ENCODE measurements at places on chromosomes 3 and 15.

- no peak for DNase-seq
These were observed 29.7 kb upstream of the FBLN2 start for GRCh38 chr3:13519006-13519791.

DNA sequence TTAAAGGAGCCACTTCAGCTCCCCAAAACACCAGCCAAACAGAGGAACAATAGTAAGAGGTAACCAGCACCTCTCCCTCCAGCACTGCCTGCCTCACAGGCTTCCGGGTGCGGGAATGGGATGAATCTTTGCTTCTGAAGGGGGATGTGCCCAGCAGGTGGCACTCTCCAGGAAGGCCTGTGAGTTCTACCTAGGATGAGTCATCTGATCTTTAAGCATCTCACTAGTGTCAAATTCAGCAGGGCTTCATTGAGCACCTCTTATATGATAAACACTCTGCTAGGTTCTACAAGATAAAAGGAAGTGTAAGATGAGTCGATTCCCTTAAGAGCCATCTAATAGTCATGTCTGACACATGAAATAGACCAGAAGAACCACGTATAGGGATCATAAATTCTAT is 237.4 kb upstream of the UMPS start:
- no peak for DNase-seq

- no peak for DNase-seq
These were observed 574 bp downstream of the SLC38A3 start for GRCh38 chr3:50205413-50206276.

DNA sequence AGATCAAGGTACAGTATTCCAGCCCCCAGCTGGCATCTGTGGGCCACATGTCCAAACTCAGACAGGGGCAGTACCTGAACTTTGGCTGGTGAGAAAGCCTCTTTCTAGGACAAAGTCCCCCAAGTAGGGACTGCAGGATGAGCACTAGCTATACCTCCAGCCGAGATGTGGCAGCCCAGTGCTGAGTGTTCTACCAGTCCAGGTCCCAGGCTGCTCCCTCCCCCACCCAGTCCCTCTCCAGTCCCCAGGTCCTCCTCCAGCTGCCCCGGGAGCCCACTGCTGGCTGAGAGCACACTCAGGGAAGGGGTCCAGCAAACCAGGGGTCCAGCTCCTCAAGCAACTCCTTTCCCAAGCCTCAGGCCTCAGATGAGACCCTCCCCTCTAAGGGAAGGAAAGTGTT is 1.5 kb downstream of the SLC26A6 start:
- no peak for DNase-seq

- DNase-seq, result no peak
These were observed 13.0 kb downstream of the MITF start for GRCh38 chr3:69752241-69752640.

GRCh38 chr15:67415181-67415580 is 105.8 kb upstream of the C15orf61 start:
- no peak for DNase-seq

DNA sequence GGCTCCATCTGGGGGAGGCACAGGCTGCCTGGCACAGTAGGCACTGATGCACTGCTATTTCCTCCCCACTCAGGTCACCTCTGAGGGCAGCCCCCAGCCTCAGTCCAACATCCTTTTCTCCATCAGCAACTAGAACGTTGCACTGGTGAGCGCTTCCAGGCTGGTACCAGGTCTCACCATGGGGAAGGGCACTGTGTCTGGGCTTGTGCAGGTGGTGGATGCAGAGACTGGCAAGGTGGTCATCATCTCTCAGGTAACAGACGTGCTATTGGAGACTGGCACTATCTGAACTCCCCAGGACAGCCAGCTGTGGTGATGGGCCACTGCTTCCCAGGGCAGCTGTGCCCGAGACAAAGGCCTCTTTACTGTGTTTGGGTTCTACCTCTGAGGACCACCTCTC is 8.3 kb upstream of the TXNRD3 start:
- DNase-seq, result no peak

DNA sequence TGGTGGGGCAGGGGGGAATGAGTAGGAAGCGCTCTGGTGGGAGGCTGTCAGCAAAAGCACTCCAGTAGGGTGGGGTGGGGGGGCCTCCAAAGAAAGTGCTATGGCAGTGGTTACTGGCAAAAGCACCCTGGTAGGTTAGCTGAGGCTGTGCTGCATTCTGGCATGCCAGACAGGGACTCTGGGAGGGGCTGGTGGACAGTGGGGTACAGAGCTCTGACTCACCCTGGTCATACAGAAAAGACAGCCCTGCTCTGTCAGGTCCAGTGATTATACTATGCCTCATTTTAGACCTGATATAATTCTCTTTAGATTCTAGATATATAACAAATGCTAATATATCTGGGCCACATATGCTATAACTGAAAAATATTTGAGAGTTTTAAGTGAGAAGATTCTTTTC is 82.8 kb upstream of the CPNE4 start:
- DNase-seq, result no peak

GRCh38 chr15:101213147-101213546 is 38.7 kb downstream of the CHSY1 start:
- DNase-seq, result no peak

DNA sequence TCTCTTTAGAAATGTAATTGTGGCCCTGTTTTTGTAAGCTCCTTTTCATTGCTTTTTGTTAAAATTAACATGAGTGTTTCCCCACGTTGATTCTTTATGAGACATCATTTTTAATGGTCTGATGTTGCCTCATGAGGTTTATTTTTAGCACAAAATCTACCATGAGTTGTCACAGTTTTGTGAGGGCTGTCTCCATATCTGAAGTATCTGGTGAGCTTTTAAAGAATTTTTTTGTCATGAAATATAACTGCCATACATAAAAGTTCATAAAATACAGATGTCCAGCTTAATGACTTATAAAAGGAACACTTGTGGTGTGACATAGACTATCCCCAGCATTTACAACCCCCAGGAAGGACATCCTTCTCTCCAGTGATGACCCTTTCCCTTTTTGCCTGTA is 34.3 kb upstream of the CEMIP start:
- DNase-seq, result no peak

- DNase-seq, result no peak
These were observed 242.0 kb upstream of the FEZF2 start for GRCh38 chr3:62615258-62615849.

DNA sequence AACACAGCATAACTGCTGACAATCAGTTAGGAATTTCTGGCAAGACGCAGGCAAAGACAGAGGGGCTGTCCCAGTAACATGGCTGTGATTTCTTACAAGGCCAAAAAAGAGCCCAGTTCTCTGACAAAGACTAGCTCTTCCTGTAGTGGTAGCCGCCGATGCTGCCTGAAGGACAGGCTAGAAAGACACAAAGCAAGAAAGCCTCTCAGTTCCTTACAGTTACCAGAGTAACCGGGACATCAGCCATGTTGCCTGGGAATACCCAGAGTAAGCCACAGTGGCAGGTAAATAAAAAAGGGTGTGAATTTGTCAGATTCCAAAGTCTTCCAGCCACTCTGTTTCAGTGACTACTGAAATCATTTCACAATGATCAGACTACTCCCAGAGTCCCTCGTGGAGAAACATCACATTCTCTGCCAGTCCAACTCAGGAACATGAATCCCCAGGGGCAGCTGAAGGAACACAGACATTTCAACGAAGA is 493.6 kb upstream of the ADAMTS9 start:
- no peak for DNase-seq

DNA sequence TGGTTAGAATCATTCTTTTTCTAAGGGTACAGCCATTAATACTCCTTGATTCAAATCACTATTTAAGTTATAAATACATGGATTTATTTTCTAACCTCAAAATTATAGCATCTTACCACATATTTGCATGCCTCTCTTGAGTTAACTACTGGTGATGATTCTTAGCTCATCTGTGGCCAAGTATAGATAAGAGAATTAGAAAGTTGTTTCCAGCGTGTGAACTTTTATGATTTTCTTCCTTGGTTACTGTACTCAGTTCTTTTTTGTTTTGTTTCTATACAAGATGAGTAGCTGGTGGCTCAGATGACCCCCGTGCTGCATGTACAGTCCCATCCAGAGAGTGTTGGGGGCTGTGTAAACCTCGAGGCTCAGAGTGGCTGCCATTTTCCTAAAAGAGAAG is 124.6 kb downstream of the IGF1R start:
- no peak for DNase-seq

DNA sequence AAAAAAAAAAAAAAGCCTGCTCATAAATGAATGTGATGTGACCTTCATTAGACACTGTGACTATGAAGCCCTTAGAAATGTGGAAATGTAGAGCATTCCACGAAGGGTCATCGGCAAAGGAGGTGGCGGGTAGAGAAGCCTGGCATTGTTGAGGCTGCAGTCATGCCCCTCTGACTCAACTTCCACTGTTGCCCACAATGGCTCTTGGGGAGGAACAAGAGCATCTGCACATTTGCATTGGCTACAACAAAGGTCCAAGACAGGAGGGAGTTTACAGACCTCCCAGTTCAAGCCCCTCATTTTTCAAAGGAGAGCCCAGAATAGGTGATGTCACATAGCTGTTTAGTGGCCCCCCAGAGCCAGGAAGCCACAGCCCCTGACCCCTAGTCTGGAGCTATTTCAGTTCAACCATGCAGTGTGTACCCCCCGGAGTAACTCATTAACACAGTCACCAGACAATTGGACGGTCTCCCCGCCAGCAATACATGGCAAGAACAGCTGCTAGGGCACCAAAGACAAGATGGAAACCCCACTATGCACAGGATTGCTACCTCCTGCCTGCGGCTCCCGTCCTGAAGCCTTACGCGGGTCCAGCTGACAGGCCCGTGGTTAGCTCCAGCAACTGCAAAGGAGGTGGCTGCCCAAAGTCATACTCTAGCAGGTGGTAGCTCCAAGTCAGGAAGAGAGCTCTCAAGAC is 56.2 kb downstream of the SH3BP5 start:
- no peak for DNase-seq

- no peak for DNase-seq
These were observed 74.0 kb downstream of the CHSY1 start for GRCh38 chr15:101177866-101178265.

DNA sequence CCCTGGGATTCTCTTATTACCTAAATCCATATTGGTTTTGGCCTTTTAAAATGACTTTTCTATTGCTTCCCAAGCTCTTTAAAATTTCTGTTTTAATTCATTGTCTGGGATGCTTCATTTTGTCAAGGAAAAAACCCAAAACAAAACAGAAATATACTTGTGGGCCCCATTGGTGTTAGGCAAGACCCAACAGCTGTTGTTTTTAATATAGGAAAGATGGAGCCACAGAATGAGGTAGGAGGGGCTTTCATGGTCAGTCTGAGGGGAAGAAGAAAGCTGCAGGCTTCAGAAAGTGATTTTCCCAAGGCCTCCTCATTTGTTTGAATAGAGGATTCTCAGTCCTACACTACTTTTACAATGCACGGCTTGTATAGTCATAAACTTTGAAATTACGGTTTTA is 180.5 kb downstream of the MCTP2 start:
- DNase-seq, result no peak

GRCh38 chr3:156687023-156687422 is 12.6 kb downstream of the TIPARP start:
- no peak for DNase-seq

GRCh38 chr15:60590935-60591495 is 112.1 kb upstream of the ICE2 start:
- DNase-seq, result no peak

DNA sequence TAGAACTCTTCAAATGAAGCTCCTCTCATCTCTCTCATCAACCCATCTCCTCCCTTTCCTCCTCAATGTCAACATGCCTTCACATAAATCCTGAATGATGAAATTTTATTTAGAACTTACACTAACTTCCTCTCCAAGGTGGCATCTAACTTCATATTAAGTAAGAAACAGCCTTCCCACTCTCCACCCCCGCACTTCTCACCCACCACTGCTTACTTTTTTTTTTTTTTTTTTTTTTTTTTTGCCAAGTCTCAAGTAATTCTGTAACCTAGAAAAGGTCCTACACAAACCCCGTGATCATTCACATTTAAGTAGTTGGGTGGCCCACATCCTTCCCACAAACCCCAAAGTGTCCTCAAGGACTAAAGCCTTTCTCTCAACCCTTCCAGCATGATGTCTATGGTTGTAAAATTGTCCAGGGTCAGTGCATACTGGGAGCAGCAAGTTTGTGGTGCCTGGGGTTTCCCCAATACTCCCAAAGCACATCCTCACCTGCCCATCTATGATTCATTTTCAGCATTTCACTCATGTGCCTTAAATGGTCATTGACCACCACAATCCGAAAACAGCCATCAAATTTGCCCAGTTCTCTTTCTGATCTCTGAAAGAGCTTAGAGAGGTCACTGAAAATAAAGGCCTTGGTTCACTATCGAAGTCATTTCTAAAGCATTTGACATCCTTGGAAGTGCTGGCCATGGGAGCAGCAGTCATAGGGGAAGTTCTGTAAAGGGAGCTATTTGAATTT is 47.2 kb downstream of the CD86 start:
- DNase-seq, result no peak

DNA sequence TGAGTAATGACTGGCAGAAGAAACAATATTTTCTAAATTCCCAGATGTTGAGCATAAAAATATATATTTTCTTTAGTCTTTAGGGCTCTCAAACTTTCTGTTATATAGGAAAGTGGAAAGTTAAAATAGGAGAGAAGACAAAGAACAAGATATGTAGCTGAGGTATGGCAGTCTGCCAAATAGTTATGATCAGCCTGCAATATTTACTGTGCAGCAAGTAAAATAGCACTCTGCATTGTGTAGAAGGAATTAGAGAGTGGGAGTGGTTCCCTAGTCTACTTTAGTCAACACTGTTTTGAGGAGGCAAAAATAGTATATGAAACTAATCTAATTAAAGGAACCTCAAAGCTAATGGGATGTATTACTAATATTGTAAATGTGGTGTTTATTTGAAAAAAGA is 978.1 kb upstream of the ALCAM start:
- no peak for DNase-seq

DNA sequence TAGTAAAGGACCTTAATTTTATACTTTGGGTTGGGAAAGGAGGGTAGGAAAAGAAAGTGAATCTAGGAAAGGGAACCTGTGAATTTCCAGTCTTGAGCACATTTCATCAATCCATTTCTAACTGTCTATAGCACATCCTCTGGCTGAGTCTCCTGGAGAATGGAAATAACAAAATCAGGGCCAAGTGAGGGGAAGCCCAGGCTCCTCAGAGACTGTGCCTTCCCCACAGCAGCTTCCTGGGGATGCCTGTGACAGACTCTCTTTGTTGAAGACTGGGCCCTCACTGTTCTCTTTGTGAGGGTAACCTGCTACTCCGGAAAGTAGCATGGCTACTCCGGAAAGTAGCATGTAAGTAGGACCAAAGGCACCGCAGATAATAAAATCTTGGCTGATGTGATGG is 22.6 kb upstream of the CSPG5 start:
- DNase-seq, result no peak

All from NCI-H774 (cell line).